Left lung (tissue), 14 donors: ENCODE measurements at places on chromosomes 5 and 9.

- DNase-seq: no peak
Measured at GRCh38 chr5:71681296-71681695, 37.8 kb upstream of the CARTPT start.

- peak; percentile 71 for DNase-seq
Measured at GRCh38 chr9:17005056-17005823, 129.6 kb upstream of the CNTLN start.

- no peak for DNase-seq
Measured at GRCh38 chr9:2740616-2741015, 23.3 kb downstream of the KCNV2 start.

DNA sequence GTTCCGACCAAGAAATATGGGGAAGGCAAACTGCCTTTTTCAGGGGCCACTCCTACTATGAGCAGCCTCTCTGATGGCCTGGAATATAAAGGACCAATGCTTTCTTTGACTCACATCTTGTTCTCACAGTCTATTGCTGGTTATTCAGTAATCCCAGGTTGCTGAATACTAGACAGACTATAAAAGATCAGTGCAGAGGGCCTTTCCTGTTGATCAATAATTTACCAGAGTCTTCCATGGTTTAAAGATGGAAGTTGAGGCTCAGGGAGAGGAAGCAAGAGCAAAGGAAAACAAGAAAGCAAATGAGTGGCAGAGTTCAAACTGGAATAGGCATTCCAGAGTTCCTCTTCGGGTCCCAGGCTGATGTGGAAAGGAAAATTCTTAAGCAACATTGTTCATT is 62.9 kb downstream of the FBXO38 start:
- no peak for DNase-seq

GRCh38 chr9:120815075-120815474 is 21.9 kb upstream of the FBXW2 start:
- no peak for DNase-seq

- no peak for DNase-seq
Measured at GRCh38 chr9:109403116-109403515, 82.3 kb upstream of the EPB41L4B start.
